Cerebellum (tissue), 4 donors: ENCODE measurements at places on chromosomes 12 and 14. TPM values are rescaled to one million over a fixed set of nuclear protein-coding genes. Genes with fewer than 3 reads are reported as not detected.

DNA sequence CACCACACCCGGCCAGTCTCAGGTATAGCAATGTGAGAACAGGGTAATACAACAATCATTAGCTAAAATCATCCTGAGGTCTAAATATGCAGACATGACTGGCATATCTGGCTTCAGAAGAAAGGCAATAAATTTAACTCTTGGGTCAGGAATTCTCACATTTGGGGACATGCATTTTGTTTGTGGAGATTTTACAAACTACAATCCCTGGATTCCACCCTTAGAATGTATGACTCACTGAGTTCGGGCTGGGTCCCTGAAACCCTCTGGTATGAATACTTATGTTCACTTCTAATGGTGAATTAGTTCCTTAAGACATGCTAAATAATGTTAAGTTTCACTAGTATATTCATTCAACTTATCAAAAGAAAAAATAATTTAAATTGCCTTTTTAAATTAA is 98.9 kb upstream of the HMGA2 start:
- no peak for DNase-seq

DNA sequence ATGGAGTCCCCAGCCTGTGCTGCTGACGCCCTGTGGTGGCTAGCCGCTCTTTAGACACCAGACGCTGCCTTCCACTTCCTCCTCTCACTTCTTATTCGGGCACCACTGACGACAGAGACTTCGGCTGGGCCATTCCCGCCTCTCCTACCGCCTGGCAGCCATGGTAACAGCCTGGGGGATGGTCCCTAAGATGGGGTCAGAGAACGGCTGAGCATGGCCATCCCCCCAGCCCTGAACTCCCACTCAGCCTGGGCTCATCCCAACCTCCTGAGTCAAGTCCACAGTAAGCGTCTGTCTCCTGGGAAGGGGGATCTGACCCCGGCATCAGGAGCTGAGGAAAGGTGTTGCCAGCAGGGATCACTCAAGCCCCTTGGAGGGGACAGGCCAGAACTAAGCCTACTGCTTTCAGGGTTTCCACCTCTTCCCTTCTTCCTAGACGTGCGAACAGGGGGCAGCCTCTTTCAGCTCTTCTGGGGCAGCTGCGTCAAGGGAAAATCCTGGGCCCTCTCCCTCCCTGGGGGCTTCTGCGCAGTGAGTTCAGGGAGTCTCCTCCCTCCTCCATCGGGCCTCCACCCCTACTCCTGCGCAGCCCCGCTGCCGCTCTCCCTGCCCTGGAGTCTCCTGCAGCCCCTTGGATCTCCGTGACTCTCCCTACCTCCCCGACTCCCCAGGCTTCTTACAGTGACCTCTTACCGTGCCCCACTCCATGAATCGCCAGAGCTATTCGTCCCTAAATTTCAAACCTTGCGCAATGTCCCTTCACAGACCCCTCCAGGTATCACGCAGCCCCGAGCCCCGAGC is 643 bp upstream of the TAMALIN start:
- DNase-seq, result no peak

INHBC gene
- not detected for total RNA-seq

EPYC gene
- total RNA-seq, result not detected
